ENCODE measurements at places on chromosomes 4 and X.

- no peak for DNase-seq
Measured at GRCh38 chrX:4754878-4755604, 1041.6 kb upstream of the PRKX start.

DNA sequence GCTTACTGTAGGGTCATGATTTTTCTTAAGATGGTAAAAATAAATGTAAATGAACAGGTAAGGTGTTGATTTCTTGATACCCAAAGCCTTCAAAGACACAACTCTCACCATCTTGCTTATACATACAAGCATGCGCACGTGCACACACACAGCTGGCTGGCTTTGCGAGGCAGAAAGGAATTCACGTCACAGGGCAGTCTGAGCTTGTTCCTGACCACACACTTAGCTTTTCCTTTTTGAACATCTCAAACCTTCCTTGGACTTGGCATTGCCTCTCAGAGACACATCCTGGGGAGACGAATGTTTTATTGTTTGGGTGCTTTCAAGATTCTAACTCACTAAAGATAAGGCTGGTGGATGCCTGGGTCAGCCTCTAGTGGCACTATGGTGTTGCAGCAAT lies 175.0 kb downstream of the NHS start:
- DNase-seq, result no peak

DNA sequence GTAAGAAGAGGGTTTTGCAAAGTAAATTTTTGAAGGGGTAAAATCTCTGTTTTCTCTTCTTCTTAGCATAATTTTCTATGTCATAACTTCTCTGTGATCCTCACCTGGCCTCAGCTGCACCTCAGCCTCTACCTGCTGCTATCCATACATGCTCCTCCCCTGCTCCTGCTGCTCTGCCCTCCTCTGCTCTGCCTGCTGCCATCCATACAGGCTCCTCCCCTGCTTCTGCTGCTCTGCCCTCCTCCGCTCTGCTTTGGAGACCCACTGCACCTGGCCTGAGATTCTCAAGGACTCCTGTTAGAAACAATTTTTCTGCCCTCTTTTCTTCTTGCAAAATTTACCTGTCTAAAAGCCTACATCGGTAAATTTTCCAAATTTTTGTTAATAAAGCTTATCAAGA lies 388.6 kb upstream of the PITX2 start:
- no peak for DNase-seq

DNA sequence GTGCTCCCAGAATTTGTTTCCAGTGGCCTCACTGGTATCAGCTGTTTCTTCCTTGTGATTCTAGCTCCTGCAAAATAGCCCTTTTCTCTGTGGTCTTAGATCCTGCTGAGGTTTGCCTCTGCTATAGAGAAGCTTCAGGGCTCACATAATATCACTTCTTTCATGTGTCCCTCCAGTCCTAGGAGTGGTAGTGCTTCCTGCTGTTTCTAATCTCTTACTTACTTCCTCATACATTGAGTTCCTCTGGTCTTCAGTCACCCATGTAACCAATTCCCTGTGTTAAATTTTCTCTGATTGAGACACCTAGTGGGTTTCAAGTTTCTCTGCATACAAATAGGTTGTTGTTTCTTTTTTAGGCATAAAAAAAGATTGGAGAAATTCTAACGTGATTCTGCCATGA lies 1567.9 kb downstream of the ARAP2 start:
- no peak for DNase-seq

DNA sequence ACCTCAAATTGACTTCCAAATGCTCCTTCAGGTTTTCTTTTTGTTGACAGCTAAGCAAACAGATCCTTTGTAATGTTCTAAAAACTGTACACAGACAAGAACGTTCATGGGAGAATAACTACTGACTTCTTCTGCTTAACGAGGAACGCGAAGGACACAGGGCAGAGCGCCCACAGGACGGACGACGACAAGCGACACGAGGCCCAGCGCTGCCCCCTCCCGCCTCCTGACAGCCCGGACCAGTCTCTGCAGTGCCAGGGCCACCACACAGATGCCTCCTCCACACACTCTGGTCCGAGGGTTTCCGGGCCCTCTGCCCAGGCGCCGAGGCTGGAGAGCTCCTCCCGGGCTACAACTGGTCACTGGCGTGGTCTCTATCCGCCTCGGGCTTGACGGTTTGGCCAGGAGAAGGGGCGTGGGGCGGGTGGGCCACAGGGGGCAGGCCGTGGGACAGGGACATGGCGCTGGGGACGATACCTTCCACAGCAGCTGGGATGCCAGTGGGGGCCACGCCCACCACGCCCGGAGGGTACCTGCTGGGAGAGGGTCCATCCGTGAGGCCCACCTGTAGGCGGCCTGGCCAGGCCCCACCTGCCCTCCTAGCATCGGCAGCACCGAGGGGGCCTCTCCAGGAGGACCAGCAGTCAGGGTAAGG lies 36.9 kb downstream of the CTBP1 start:
- no peak for DNase-seq

- no peak for DNase-seq
Measured at GRCh38 chr4:2828758-2829181, 14.9 kb upstream of the ADD1 start.

- no peak for DNase-seq
Measured at GRCh38 chrX:24148121-24148520, 1.4 kb upstream of the ZFX start.

DNA sequence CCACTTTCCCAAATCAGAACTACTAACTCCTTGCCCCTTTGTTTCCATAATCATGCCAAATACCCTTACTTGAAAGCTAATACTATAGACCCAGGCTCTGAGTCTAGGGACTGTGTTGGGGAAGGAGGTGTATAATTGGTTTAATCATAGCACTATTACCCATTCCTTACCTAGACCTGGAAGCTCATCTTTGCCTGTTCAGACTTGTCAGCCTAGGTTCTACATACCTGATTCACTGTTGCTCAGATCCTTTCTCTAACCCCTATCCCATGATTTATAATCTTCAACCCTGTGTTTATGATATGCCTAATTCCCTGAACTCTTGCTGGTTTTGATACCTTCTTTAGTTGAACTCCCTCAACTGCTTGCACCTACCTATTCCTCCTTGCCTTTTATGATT lies 123.1 kb upstream of the GRIA3 start:
- no peak for DNase-seq

DNA sequence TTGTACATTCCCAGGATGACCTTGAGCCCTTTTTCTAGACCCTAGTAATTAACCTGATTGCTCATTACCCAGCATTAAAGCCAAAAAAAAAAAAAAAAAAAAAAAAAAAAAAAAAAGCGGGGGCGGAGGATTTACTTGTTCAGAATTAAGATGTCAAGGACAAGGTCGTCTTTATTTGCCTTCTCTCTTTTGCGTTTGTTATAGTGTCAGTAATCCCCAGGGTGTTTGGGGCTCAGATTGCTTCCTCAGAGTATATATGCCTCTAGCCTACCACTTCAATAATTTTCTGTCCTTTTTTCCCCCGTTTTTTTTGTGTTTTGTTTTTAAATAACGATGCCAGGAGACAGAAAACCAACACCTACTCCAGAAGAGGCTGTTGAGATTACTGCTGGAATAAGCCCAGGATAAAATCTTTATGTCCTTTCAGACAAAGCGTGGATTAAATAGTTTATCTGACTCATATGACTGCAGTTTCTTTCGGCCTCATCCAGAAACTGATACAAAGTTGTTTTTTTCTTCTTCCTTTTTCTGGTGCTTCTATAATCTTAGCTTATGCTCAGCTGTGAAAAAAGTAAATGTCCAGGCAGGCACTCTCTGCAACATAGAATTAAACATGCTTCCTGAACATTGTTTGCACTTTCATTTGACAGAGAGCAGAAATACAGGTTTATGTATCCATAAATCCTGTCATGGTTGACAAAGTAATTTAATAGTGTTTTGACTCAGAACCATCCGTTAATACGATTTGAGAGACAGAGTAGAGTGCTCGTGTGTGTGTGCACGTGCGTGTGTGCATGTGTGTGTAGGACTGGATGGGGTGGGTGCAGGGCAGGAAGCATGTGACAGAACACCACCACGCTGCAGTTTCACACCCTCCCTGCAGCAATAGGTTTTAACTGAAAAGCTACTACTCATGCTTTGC lies 138.6 kb downstream of the AFF1 start:
- peak; percentile 26 for DNase-seq

- no peak for DNase-seq
Measured at GRCh38 chr4:172851534-172851933, 317.1 kb upstream of the GALNT7 start.

- DNase-seq, result no peak
Measured at GRCh38 chr4:4675641-4676040, 133.8 kb upstream of the STX18 start.

GRCh38 chr4:20493761-20494353 lies 206.4 kb upstream of the PACRGL start:
- no peak for DNase-seq

GRCh38 chrX:7127056-7127455 lies 20.5 kb upstream of the STS start:
- no peak for DNase-seq

DNA sequence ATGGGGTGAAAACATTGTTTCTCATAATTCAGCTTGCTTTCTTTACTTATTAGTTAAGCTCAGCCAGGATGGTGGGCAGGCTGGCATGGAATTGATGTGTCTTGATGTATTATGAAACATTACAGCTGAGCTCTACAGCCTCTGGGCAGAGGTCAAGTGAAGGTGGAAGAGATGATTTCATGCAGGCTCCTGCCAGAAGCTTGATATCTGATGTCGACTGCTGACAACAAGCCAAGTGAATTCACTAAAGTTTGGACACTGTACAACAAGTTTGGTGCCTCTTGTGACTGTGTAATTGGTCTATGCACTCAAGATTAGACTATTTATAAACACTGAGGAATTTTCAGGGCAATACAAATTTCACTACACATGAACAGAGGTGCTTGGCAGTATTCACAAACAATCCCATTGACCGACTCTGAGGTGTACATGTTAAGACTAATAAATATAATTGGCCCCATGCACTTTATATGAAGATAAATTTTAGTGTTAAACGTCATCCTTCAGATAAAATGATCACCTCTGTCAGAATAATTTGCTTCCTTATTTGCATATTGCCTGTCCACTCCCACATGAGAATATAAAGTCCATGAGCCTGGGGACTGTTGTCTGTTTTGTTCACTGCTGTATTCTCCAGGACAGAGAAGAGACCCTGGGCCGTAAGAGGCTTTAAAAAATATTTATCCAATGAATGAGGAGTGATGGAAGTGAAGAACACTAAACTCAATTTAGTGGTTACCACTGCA lies 612.2 kb downstream of the IQCM start:
- DNase-seq, result no peak

DNA sequence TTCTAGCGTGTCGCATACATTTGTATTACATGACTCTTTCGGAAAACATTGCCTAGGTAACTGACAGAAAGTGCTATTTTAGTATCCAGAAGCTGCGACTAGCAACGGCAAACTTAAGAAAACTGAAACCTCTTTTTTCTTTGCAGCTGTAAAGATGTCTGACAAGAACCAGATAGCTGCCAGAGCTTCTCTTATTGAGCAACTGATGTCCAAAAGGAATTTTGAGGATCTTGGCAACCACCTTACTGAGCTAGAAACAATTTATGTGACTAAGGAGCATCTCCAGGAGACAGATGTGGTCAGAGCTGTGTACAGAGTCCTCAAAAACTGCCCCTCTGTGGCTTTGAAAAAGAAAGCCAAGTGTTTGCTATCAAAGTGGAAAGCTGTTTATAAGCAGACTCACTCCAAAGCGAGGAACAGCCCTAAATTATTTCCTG lies 9.4 kb downstream of the TCEANC start:
- no peak for DNase-seq

GRCh38 chrX:74523224-74523623 lies 91.2 kb downstream of the RLIM start:
- no peak for DNase-seq

GRCh38 chr4:107655289-107655688 lies 64.7 kb downstream of the PAPSS1 start:
- DNase-seq, result no peak

DNA sequence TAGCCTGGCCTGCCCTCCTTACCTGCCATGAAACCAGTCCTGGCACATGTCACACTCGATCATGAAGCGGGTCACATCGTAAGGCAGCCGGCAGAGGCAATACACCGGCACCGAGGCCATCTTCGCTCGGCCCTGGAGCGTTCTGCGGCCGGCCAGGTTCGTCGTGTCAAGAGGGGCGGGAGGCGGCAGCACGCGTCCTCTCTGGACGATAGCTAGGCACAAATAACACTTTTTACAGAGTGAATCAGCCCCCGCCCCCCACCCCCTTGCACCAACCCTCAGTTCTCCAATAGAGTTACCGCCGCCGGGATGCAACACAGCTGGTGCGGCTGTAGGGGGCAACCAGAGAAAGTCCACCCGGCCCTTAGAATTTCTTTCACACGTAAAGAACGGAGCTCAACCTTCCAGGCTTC lies 1.7 kb downstream of the PHF8 start:
- DNase-seq, result peak; percentile 13

- no peak for DNase-seq
Measured at GRCh38 chr4:150569384-150569987, 12.5 kb upstream of the MAB21L2 start.

GRCh38 chr4:69485130-69485529 lies 10.6 kb downstream of the UGT2B4 start:
- no peak for DNase-seq

DNA sequence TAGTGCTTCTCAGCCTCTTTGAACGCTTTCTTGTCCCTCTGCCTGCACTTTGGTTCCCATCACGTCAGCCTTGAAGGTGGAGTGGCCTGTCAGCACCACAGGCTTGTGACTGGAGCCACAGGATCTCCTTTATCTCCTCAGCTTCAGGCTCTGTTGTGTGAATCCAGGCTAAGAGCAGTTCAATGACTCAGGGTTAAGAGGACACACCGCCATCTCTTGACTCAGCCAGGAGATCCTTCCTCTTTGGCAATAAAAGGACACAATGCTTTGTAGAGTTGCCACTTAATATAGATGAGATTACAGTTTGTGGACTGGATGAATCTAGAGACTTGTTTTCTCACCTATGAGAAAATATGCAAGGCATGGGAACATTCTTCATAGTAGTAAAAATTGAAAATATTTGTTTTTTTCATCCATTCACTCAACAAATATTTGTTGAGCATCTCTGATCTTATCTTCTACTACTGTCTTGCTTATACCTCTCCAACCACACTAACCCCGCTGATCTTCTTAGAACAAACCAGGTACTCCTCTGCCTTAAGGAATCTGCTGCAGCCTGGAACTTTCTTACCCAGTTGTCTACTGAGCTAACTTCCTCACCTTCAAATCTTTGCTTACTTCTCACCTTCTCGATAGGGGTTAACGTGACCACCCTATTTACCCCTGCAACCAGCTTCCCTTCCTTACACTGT lies 62.3 kb downstream of the UCHL1 start:
- DNase-seq, result no peak

DNA sequence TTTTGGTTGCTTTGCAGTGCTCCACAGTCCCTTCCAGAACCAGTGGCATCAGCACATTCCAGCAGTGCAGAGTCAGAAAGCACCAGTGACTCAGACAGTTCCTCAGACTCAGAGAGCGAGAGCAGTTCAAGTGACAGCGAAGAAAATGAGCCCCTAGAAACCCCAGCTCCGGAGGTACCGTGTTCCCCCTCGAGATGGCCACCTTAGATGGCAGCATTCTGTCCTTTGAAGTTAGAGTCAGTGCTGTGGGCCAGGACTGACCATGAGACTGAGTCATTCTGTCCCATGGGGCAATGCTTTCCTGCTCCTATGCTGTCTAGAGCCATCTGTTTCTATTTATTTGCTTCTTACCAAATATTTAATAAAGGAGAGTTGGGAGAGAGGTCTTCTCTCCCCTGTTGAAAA lies 112.3 kb downstream of the KLHL8 start:
- no peak for DNase-seq

GRCh38 chrX:135596495-135596894 lies 76.0 kb downstream of the INTS6L start:
- DNase-seq, result peak; percentile 12

GRCh38 chrX:107935664-107936433 lies 46.3 kb downstream of the TEX13B start:
- no peak for DNase-seq

- DNase-seq, result no peak
Measured at GRCh38 chrX:110734271-110734670, 61.3 kb downstream of the CHRDL1 start.

Measured in GM19239 (cell line).